LHCN-M2 (cell line): ENCODE measurements at places on chromosomes 6 and 20. TPM values are rescaled to one million over a fixed set of nuclear protein-coding genes. Genes with fewer than 3 reads are reported as not detected.

DNA sequence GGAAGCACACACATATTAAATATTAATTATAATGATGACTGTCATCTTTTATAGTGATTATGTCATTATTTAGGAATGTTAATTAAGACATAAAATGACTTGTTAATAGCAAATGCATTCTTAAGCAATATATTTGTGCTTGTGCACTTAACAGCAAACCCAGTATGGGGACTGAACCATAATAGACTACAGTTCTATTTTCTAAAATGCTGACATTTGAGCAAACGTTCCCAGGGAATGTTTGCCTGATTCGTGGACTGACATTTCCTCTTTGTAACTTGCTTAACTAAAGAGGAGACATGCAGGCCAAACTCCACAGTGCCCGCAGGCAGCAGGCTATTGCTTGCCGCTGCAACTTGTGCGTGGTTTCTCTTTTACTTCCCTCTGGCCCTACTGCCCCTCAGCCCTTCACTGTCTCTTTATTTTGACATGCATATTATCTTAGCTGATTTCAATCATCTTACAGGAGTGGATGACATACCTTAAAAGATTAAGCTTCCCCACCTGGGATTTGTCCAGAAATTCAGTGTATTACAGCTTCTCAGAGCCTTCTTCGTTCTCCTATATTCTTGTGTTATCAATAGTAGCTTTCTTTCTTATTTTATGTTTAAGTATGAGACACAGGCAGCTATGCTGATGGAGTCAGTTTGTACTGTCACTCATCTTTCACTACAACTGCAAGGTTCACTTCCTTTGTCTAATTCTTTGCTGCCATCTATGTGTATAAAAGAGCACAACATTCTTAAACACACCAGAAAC is 141.5 kb downstream of the GMDS start:
- peak; percentile 57 for DNase-seq

DNA sequence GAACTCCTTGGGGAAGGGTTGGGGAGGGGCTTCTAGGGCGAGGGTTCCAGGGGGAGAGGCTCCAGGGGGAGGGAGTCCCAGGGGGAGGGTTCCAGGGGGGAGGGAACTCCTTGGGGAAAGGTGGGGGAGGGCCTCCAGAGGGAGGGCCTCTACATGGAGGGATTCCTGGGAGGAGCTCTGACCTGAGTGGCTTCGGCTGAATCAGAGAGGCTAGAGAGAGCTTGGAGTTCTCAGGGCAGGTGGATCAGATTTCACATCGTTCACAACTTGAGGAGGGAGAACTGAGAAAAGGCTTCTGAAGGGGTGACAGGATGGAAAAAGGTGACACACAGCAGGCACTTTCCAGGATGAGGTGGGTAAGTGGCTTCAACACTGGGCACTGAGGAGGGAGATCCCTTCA is 49.1 kb downstream of the DAAM2 start:
- DNase-seq, result peak; percentile 44

GRCh38 chr6:87925373-87926060 is 122.1 kb upstream of the SPACA1 start:
- DNase-seq, result no peak

GRCh38 chr6:73800997-73801396 is 105.0 kb downstream of the CD109 start:
- no peak for DNase-seq

GRCh38 chr6:35911871-35912653 is 8.8 kb downstream of the SRPK1 start:
- peak; percentile 11 for DNase-seq

GRCh38 chr20:46463852-46464251 is 49.5 kb downstream of the ZNF334 start:
- no peak for DNase-seq

- no peak for DNase-seq
These were observed 15.6 kb upstream of the MRGBP start for GRCh38 chr20:62780696-62781095.

- no peak for DNase-seq
These were observed 12.7 kb upstream of the ZBTB46 start for GRCh38 chr20:63843778-63844177.

MLIP gene
- total RNA-seq, result 1.8 and 4.3 TPM in 2 replicates
